NCI-H345 (cell line): ENCODE measurements at places on chromosomes 16 and 17.

- DNase-seq: no peak
Observed at GRCh38 chr17:48483471-48484131, 47.2 kb downstream of the HOXB1 start.

- DNase-seq: no peak
Observed at GRCh38 chr16:30802936-30803335, 15.9 kb upstream of the ZNF629 start.

- DNase-seq: no peak
Observed at GRCh38 chr17:50363217-50364060, 9.5 kb downstream of the MRPL27 start.

DNA sequence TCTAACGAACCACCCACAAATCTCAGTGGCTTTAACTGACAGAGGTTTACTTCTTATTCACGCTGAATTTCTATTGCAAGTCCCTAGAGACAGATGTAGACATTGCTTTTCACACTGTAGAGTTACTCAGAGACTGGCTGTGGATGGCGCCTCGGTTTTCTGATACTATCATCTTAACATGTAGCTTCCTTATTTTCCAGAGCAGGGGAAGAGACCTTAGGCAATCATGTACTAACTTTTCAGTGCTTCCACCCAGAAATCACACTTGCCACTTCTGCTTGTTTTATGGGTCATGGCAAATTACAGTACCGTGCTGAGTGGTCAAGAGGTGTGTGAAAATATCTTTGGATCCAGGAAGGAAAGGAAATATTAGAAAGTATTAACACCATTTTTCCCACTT lies 65.4 kb downstream of the MAF start:
- no peak for DNase-seq

DNA sequence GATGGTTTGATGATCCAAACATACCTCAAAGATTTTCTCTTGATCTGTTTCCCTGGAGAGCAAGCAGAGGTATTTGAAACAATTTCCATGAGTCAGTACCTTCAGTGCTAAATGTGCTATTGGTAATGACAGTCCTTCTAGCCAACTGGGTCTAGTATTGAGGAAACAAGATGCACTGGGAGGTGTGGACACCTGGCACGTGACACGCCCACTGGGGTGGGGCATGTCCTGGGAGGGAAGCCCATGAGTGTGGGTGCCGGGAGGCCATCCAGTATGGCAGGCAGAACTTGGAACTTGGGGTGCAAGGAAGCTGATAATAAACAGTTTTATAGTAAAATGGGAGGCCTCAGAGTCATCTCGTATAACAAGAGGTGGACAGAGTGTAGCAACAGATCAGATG lies 17.9 kb upstream of the AKAP1 start:
- no peak for DNase-seq

DNA sequence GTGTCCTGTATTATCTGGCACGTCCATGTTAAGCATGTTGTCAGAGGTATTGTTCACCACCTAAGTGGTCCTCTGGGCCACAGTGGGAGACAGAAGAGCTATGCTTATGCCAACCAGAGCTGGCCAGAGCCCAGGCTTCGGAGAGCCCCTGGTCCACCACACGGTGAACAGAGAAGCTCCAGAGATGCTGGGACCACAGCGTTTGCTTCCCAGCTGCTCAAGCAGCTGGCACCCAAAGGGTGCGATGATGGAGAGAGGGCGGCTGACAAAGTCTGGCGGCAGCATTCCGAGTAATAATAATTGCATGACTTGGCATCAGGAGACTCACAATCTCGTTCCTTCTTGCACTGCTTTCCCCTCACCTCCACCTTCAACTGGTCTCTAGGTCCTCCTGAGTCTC lies 35.8 kb upstream of the RCVRN start:
- DNase-seq: no peak

- no peak for DNase-seq
Observed at GRCh38 chr16:56260378-56261160, 69.3 kb downstream of the GNAO1 start.

- DNase-seq: peak; percentile 93
Observed at GRCh38 chr17:15436473-15437302, 30.7 kb downstream of the CDRT4 start.

GRCh38 chr17:72788950-72789585 lies 303.4 kb downstream of the SLC39A11 start:
- peak; percentile 89 for DNase-seq

DNA sequence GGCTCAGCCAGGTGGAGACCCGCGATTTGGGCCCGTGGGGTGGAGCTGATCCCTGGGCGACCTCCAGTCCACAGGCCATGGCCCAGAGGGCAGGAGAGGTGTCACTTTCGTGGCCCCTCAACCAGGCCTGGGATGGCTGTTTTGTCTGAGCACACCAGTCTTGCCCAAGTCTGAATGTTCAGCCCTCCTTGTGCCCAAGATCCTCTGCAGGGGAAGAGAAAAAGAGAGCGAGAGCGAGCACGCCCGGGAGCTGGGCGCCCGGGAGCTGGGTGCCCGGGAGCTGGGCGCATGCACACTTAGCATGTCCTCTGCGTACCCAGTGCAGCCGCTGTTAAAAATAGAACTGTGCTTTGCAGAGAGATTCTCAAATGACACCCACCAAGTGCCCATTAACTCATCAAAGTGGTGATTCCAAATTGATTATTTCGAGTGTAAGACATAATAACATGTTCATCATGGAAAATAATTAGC lies 403.3 kb upstream of the TNRC6C start:
- peak; percentile 36 for DNase-seq

DNA sequence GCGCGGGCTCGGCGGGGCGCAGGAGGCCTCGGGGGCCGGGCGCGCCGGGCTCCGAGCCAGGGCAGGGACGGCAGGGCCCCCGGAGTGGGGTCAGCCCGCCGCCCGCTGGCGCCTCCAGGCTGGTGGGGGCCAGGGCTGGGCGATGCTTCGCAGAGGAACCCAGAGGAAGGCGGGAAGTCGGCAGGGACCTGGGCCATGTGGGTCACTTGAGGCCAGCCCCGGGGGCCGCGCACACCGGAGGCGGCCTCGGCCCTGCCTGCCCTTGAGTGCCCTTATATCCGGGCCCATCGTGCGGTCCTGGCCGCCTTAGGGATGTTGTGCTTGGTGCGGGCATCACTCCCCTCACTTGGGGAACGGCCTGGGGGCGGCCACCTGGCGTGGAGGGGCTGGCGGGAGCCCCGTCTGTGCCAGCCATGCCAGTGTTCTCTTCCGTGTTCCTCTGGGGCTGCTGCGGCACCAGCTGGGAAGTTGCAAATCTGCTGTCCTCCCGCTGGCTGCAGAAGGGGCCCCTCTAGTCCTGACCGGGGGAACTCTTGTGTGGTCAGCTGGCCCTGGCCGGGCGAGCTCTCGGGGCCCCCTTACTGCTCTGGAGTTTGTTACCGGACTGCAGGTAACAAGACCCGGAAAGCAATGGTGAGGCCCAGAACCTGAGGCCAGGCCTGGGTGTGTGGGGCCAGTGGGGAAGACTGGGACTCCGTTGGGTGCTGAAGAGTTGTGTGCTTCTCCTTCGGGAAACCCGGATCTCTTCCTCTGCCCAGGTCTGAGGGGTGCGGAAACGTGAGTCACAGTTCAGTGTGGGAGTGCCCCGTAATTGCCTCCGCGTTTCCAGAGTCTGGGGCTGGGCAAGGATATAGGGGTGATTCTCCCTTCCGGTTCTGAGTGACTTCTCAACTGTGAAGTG lies 849 bp downstream of the CAPN15 start:
- peak; percentile 23 for DNase-seq

DNA sequence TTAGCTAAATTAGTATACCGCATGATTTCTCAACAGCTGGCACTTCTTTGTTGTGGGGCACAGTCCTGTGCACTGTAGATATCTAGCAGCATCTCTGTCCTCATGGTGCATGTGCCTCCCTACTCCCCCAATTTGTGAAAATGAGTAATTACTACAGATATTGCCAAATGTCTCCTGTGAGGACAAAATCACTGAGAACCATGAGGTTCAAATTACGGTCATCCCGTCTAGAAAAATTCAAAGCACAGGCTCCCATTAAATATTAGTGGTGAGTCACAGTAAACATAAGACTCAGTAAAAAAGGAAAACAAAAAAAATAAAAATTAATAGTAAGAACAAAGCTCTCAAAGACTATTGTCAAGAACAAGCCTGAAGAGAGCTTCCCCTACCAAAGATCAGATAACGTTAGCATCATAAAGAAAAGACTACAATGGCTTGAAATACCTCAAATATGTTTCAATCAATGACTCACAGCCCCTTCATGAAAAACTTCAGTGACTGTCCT lies 57.8 kb downstream of the STH start:
- DNase-seq: no peak

DNA sequence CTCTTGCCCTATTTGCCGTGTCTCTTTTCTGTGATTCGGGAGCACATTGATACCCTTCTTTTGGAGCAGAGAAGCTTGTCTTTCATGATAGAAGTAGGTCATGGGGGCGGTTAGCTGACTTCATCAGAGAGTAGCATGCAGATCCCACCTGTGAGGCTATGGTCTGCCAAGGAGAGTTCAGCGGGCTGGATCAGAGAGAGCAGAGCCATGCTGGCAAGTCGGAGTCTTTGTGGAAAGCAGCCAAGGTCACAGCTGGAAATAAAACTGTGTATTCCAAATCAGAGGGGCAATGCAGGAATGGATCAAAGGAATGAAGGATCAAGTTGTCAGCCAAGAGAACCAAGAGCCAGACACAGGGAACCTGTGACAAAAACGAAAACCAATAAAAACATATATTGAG lies 595.9 kb downstream of the WWOX start:
- DNase-seq: peak; percentile 11

- DNase-seq: no peak
Observed at GRCh38 chr16:54411544-54411943, 125.0 kb upstream of the IRX3 start.

DNA sequence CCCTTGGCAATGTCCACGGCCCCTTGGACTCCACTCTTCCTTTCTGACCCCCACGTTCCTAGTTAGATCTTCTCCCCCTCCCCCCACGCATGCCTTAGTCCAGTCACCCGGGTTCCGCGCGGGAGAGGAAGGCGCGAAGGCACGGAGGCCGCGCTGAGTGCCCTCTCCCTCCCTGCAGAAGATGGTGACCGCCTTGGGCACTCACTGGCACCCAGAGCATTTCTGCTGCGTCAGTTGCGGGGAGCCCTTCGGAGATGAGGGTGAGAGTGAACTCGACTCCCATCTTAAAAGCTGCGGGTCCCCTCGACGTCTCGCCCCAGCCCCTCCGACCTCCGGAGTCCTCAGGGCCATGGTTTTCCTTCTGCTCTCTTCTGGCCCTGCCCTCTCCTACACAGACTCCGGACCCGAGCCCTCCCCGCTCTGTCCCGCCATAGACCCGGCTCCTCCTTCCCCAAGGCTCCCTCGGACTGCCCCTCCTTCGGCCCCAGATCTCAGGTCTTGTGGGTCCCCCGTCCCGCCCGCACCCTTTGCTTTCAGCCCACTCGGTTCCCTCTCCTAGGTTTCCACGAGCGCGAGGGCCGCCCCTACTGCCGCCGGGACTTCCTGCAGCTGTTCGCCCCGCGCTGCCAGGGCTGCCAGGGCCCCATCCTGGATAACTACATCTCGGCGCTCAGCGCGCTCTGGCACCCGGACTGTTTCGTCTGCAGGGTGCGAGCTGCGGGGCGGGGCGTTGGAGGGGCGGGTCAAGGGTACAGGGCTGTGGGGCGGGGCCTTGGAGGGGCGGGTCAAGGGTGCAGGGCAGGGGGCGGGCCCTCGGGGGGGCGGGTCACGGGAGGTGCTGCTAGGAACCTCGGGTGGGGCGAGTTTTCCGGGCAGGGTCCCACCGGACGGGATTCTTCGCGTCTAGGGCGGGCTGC lies 4.6 kb downstream of the TGFB1I1 start:
- no peak for DNase-seq

- DNase-seq: no peak
Observed at GRCh38 chr16:88809068-88809675, 2.6 kb downstream of the APRT start.

DNA sequence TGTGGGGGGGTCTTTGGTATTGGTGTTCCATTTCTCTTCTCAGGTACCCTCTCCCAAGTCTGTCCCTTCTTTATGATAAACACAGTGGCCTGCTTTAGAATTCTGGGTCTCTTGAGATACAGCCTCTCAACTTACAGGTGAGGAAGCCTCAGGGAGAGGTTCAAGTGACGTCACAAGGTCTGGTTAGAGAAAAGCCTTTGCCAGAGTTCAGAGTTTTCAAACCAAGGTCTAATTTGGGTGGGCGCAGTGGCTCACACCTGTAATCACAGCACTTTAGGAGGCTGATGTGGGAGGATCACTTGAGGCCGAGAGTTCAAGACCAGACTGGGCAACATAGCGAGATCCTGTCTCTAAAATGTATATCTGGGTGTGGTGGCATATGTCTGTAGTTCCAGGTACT lies 2.1 kb downstream of the IRF8 start:
- DNase-seq: no peak

GRCh38 chr16:1300664-1301476 lies 8.6 kb upstream of the UBE2I start:
- DNase-seq: peak; percentile 28

- no peak for DNase-seq
Observed at GRCh38 chr16:11064202-11064540, 119.8 kb downstream of the CLEC16A start.
